ENCODE measurements at places on chromosomes 6 and 20.

- no peak for DNase-seq
Observed at GRCh38 chr20:34626992-34627391, 49.9 kb downstream of the PIGU start.

DNA sequence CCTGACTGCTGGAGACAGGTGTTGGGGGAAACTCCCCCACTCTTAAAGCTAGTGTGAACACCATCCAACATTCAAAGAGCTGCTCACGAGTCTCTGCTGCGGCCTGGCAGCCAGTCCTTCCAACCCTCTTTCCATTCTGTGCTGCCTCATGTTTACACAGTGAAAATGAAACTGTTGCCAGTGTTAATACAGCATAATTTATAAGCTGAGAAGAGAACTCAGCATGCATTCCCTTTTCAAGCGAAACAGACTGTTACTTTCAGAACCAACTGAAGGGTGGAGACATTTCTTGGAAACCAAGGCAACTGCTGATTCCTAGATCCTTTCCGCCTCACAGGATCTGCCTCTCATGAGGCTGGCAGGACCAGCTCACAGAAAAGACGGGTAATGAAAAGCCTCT, 533.8 kb upstream of the ID4 start:
- no peak for DNase-seq

GRCh38 chr20:38196592-38196991, 31.5 kb upstream of the TGM2 start:
- DNase-seq = no peak

GRCh38 chr20:38498909-38499308, 26.3 kb downstream of the RALGAPB start:
- no peak for DNase-seq

Data from NCI-H524 (cell line).